Muscle of leg (tissue), 16 donors: ENCODE measurements at places on chromosomes 5 and 9. TPM values are rescaled to one million over a fixed set of nuclear protein-coding genes. Genes with fewer than 3 reads are reported as not detected.

The TRIO gene
- 219 TPM for polyA plus RNA-seq

The PHF24 gene
- 0.12 TPM for polyA plus RNA-seq

The CDH9 gene
- polyA plus RNA-seq: not detected

The FOXE1 gene
- not detected for polyA plus RNA-seq

The OR2Y1 gene
- not detected for polyA plus RNA-seq

The LHX2 gene
- 0.45 TPM for polyA plus RNA-seq

The PPP3R2 gene
- polyA plus RNA-seq: not detected

The LHX3 gene
- polyA plus RNA-seq: not detected

The FGFR4 gene
- polyA plus RNA-seq: 167 TPM
